Activated CD4-positive, CD25-positive, alpha-beta regulatory T cell treated with anti-CD3 and anti-CD28 coated beads, Interleukin-2, amount 50 U/mL, for 16 hours (primary cell): ENCODE measurements at places on chromosomes 12 and 14.
A peak's percentile ranks its signal among the peaks of the same experiment; 100 is the strongest.

DNA sequence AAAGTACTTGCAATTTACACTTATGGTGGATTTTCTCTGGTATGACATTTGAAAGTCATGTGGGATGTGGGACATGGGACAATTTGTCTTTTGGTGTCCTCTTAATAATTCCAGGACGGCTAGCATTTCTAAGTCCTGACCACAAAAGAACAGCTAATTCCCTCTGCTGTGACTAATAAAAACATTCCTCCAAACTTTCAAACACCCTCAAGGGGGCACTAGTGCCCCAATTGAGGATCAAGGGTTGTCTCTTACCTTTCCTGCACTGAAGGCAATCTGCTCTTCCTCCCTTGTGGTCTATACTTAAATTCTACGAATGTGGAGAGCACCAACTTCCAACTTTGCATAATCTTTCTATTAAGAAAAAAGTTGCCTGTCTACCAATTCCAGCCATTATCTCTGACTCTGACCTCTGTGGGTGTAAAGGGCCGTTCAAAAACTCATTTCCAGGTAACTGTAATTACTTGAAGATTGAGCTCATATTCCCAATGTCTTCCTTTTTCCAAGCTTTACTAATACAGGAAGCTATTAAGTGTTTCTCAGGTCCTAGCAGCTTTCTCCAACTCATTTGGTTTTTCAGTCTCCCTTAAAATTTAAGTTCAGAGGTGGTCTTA, 210.2 kb downstream of the PTPRO start:
- DNase-seq, result peak; percentile 18

- DNase-seq, result no peak
These were observed 2.3 kb upstream of the ZBTB42 start for GRCh38 chr14:104798300-104799243.

- no peak for DNase-seq
These were observed 178.2 kb downstream of the PIK3C2G start for GRCh38 chr12:18439541-18439940.

- DNase-seq, result no peak
These were observed 6.5 kb upstream of the PNMA1 start for GRCh38 chr14:73720636-73721035.

- no peak for DNase-seq
These were observed 174.1 kb upstream of the RTL1 start for GRCh38 chr14:101077481-101078074.

DNA sequence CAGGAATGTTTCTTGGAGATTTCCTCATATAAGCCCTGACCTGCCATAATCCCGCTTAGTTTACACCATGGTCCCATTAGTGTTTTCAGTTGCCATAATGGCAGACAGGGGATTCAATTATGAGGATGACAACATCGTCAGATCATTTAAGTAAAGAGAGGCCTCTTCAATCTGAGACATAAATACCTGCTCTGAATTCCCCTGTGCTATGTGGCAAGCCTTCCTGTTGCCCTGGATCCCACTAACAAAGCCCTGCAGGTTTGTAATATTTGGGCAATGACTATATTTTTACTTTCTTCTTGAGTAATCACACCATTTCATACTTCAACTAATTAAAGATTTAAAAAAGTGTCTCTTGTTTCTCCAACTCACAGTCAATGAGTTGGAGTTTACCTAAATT, 108.9 kb downstream of the TRAFD1 start:
- no peak for DNase-seq

- DNase-seq, result no peak
These were observed 36.3 kb downstream of the PRKAB1 start for GRCh38 chr12:119704065-119704747.

GRCh38 chr14:34223373-34224148, 238.5 kb downstream of the SPTSSA start:
- no peak for DNase-seq

- no peak for DNase-seq
These were observed 85.3 kb upstream of the FLRT2 start for GRCh38 chr14:85444635-85445034.

- DNase-seq, result no peak
These were observed 10.4 kb downstream of the TECPR2 start for GRCh38 chr14:102373110-102373509.

DNA sequence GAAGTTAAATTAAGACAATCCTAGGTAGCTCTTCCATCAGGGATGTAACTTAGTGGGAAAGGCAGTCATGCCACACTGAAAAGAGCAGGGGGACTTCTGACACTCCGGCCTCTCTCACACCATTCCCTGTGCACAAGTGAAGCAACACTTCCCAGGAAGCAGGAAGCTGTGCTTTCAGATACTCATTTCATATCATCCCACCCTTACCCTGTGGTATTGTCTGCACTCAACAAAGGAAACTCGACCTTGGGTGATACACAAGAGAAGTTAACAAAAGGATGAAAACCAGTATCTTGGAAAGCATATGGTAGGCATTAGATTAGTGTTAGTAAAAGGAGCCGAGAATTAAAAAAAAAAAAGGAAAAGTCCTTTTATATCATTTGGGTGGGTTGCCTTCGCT, 61.3 kb upstream of the MDM1 start:
- no peak for DNase-seq

- DNase-seq, result no peak
These were observed 57.3 kb downstream of the ARL6IP4 start for GRCh38 chr12:123037791-123038190.

DNA sequence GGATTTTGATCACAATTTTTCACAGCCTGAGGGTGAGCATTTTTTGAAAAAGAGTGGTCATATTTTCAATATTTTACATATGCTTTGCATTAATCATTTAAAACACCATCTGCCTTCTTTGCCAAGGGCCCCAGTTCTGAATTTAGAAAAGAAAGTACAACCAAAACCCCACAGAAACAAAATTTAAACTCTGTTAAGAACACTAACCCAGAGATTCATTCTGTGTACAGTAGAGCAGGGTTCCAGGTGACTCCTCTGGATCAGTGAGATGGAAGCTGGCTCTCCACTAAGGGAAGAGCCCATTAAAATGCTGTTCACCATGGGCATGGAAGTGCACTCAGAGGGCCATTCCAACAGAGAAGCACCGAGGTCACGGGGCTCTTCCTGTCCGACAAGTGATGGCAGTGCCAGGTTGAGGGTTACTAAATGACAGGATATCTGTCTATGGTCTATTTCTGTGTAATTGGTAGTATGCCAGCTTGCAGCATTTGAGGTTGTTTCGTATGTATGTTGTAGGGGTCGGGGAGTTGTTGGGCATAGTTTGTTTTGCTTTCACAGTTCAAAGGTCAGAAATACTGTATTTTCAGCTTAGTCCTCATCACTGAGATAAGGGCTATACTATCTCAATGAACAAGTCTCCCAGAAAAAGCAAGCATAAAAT, 95.9 kb downstream of the SLC35F4 start:
- DNase-seq, result no peak

DNA sequence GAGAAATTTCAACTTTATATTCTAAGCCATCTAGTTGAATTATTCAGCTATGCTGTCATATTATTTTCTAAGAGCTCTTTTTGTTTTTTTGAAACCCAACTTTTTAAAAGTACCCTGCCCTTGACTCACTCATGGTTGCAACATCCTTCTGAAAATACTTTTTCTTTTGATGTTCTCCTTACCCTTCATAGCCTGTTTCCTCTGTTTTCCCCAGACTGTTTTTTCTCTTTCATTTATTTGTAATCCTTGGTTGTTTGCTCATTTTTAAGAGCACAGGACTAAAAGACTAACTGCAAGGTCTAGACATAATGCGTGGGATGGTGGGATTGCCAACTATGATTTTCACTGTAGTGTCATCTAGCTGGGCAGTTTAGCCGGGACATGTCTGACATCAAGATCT, 21.2 kb upstream of the CDKL1 start:
- no peak for DNase-seq

GRCh38 chr12:114320968-114321367, 85.0 kb downstream of the TBX5 start:
- DNase-seq, result no peak

DNA sequence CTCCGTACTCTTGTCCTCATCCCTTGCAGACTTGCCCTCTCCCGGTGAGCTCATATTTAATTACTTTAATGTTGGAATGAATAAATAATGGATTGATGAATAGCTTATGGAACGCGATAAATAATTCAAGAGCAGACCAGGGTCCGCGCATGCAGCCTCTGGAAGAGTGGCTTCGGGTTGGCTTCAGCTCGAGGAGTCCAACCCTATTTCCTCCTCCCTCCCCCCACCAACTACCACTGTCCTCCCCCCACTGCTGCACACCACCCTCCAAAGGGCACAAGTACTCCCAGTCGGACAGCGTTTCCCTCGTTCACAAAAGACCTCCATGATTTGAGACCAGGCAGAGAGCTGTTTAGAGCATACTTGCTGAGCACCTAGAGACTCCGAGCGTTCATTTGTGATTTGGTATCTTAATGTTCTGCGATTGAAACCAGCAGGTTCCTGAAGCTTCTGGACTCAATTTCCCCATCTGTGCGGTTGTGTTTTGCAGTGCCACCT, 647 bp upstream of the SIX1 start:
- DNase-seq, result no peak

- DNase-seq, result no peak
These were observed 18.5 kb downstream of the PPP2R5E start for GRCh38 chr14:63524537-63525155.

- DNase-seq, result no peak
These were observed 338.9 kb upstream of the GARIN2 start for GRCh38 chr14:66850258-66850888.

DNA sequence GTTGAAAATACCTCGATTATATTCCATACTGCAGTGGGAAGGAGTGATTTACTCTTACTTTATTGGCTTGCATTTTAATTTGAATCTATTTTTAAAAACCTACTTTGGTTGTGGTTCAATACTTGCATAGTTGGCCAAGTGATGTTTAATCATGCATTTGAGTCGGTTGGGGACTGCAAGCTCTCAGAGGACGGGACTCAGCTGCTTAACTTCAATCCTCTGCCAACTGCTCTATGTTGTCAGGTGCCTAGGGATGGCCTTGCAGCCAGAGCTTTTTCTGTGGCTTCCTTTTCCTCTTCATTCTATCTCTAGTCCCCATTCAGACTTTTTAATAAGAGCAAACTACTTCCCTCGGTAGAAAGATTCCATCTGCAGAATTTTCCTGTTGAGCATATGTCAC, 53.4 kb upstream of the KRR1 start:
- no peak for DNase-seq

GRCh38 chr12:13204428-13204827, 7.9 kb downstream of the EMP1 start:
- no peak for DNase-seq

DNA sequence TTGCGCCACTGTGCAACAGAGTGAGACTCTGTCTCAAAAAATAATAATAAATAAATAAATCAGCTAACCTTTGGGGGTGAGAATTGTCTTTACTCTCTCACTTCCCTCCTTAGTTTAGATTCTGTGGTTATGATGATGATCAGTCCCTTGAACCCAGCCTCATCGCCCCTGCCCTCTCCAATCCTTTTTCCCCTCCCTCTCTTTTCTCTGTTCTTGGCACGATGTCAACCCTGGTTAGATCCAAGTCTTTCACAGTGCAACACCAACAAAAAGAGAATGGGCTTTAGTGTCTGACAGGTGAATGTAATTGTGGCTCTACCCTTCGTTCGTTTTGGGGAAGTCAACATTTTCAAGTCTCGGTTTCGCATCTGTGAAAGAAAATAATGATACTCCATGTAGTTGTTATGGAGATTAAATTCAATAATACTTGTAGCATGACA, 59.0 kb downstream of the NTN4 start:
- DNase-seq, result no peak

DNA sequence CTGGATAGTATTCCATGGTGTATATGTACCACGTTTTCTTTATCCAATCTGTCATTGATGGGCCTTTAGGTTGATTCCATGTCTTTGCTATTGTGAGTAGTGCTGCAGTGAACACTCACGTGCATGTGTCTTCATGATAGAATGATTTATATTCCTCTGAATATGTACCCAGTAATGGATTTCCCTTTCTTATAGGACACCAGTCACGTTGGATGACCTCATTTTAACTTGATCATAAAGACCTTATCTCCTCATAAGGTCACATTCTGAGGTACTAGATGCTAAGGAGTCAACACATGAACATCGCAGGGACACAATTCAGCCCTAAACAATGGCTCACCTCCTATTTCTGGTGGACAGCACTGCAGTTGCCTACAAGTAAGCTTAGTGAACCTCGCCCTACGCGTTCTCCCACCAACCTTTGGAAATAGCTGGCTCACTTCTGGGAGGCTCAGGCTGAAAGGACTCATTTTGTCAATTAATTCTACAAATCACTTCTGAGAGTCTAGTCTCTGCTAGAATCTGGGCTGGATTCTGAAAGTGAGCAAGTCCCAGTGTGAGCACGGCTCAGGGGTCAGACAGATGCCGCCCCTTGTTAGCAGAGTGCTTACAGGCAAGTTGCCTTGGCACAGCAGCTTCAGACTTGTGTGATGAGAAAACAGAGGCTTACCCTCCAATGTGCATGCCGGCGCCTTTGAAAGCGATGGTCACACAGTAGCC, 183.8 kb upstream of the GSC start:
- DNase-seq, result no peak

- DNase-seq, result no peak
These were observed 162.5 kb upstream of the NOS1 start for GRCh38 chr12:117523971-117524370.

DNA sequence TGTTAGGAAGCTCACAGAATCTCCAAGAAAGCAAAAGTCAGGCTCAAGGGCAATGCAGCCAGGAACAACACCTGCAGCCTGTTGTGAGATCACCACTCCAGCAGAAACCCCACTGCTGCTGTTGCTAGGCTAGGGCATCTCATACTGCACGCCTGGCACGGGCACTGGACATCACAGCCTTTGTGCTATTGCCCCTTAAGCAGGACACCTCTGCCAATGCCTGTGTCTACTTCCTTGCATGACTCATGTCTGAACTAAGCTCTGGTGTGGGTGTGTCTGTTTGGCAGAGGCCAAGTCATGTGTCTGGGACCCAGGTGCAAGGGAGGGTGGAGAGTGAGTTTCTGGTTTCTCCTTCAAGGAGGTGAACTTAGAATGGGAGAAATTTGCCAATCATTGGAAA, 10.0 kb upstream of the DDX47 start:
- DNase-seq, result no peak

DNA sequence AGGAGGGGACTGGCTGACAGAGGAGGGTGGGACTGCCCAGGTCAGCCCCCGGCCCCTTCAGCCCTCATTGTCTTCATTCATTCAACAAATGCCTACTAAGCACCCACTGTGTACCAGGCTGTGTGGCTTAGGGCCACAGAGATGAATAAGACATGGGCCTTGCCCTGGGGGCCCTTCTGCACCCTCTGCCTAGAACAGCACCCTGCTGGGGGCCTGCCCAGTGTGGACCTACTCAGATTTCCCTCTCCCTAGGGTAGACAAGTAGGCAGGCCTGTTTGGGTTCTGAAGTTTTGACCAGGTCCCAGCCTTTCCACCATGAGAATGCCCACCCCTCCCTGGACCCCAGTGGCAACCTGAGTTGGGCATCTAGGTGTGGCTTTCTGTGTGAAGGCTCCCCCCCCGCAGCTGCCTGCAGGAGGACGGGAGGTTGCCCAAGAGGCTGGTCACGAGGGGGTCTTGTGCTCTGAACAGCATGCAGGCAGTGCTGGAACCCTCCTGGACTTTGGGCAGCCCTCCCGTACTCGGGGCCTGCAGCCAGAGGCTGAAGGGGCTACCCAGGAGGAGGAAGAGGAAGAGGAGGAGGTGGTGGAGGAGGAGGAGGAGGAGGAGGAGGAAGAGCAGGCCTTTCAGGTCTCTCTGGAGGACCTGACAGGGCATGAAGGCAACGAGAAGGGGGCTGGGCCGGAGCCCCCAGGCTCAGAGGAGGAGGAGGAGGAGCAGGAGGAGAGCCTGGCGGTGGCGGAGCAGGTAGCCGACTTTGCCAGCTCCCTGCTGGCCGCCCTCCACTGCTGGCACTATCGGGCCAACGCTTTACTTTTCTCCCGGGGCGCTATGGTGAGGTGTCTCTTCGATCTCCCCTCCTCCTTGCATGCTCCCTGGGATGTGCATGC, 33.4 kb downstream of the PLEKHG3 start:
- no peak for DNase-seq
